Adipocyte (in vitro differentiated cells): ENCODE measurements at places on chromosomes 3 and 15.

DNA sequence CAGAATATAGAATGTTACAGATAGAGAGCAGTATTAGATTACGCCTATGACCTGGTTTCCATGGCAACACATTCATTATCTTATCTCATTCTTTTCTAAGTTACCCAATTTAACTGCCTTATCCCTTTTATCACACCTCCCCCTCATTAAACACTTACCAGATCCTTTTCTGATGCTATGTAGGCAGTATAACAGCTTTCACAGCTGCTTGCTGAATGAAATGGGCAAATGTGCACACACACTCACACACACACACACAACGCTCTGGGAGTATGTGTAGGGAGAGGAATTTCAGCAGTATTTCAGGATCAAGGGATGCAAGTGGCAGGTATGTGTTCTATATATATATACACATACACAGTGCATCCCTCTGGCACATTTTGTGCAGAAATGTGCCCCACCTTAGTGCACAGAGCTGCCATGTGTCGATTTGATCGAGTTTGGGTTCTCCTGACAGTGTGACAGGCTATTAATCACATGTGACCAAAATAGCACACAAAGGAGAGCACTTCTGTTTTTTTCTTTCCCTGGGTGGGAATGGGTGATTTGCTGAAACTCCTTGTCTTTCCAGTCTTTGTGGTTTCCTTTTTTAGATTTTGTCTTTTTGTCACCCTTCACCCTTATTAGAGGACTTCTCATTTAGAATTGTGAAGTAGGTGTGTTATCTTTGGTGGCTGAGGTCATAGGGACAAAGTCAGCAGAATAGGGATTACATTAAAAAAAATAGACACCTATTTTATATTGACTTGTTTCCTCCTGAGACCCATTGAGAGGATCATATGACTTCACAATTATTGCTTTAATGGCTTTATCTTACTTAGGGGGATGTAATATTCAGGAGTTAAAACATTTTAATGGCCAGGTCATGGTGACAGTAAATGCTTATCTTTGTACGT is 553.7 kb downstream of the PDCD6IP start:
- DNase-seq: no peak

GRCh38 chr3:183158113-183158512 is 4.4 kb downstream of the LAMP3 start:
- no peak for DNase-seq

DNA sequence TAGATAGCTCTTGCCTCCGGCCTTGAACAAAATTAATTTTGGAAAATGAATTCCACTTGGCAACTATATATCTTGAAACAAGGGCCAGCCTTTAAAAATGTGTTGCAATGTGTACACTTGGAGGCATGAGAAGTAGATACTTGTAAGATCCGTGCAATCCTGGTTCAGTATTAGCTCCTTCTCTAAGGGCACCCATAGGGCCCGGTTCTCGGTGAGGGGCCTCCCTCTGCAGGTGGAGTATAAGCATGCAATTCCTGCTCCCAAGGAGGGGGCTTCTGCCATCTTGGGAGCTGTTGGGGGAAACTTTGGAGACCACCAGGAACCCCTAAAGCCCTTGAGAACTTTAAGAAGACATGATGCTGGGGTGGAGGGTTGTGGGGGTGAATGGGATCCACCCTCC is 388.7 kb upstream of the RGMA start:
- no peak for DNase-seq

GRCh38 chr3:126267976-126268615 is 87.7 kb upstream of the ALDH1L1 start:
- DNase-seq: no peak
